ENCODE measurements at places on chromosomes 16 and 17.

DNA sequence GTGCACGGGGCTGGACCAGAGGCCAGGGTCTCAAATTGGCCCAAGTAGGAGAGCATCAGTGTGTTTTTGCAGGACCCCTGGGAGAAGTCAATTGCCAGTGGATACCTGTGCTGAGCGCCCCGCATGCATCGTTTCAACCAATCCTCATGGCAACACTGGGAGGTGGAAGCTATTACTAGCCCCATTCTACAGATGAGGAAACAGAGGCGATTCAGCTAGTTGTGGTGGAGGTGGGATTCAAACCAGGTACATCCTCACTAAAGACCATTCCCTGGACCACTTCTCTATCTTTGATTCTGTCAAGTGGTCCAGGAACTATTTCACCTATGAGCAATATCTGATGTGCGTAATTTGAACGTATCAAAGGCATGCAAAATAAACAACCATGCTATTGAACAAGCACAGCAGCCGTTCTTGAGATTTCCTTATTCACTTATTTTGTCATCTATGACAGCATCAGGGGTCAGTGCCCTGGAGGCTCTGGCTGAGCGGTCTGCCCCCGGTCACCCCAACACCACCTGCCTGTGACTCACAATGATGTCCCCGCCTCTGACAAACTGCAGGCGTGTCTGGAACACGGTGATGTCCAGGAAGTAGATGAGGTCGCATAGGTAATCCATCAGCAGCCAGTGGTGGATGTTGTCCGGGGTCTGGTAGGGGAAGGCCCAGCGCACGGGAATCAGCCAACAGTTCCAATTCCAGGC is 54.0 kb downstream of the CNGB1 start:
- DNase-seq, result no peak

DNA sequence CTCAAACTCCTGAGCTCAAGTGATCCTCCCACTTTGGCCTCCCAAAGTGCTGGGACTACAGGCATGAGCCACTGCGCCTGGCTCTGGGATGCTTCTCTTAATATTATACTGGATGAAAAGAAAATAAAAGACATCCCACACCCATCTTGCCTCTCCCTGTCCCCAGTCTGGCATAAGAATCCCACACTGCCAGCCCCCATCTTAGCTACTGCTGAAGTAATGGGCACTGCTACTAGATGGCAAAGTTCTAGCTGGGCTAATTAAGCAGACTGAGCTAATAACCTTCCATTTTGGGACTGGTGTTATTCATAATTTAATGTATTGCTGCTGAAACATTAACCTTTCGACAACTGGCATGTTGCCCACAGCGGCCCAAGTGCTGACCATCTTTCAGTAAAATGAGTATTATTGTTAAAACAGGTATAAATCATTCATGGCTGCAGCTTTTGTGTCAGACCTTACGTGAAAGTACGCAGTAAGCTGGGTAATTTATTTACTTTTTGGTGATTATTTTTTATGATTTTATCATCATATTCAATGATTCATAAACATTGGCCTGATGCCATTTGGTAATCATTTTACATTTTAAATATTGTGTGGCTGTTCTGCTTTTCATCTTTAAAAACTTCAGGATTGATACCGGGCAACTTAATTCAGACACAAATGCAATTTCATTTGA is 47.4 kb upstream of the ZFHX3 start:
- no peak for DNase-seq

GRCh38 chr17:12386225-12386624 is 279.5 kb upstream of the MYOCD start:
- DNase-seq, result no peak

DNA sequence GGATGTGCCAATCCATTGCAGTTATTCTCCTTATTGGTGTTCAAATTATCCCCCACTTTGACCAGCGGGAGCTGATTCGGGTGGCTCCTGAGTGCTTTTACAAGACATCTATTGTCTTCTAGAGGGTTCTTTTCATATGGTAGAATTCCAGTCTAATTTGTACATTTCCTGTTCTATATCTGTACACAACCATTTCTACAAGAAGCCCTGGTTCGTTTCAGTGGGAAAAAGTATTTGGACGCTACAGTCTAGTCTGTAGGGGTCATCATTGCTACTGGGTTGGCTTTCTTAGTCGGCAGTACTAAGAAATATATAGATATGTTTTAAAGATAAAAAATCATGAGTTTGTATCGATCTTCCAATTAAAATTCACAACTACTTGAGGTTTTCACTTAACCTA is 262.6 kb downstream of the MAP2K6 start:
- no peak for DNase-seq

DNA sequence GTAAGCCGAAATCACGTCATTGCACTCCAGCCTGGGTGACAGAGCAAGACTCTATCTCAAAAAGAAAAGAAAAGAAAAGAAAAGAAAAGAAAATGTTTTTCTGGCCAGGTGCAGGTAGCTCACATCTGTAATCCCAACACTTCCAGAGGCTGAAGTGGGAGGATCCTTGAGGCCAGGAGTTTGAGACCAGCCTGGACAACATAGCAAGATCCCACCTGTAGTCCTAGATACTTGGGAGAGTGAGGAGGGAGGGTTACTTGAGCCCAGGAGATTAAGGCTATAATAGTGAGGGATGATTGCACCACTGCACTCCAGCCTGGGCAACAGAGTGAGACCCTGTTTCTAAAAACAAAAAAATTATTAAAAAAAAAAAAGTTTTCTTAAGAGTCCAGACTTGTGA is 2.5 kb upstream of the ATP5MC1 start:
- no peak for DNase-seq

- DNase-seq, result no peak
Measured at GRCh38 chr16:57314161-57314785, 29.8 kb upstream of the PLLP start.

DNA sequence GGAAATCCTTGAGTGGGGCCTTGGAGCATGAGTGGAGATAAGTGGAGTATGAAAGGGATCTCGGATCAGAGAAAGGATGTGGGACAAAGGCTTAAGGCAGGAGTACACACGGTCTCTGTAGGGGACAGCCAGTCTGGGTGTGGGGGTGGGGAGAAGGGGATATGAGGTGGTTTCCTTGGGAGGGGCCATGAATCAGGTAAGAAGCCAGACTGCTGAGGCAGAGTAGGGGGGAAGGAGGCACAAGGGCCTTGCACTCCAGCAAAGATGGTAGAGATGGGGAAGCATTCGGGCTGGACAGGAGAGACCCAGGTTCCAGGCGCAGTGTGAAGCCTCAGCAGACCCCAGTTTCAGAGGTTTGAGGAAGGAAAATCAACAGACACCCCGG is 1.6 kb downstream of the HSD11B2 start:
- no peak for DNase-seq

DNA sequence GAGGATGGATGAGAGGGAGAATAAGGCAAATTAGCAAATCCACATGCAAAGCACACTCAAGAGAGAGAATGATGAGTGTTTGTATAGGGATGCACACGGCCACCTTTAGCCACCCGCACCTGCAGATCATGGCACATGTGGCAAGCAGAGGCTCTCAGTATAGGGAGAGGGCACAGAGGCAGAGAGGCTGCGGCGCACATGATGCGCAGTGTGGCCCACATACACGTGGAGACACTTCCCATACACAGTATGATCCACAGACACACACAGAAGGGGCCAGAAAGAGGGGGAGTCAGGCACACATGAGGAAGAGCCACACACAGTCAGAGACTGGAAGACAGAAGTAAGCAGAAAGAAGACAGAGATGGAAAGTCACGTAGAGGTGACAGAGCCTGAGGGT is 6.5 kb upstream of the CHD3 start:
- DNase-seq, result no peak

DNA sequence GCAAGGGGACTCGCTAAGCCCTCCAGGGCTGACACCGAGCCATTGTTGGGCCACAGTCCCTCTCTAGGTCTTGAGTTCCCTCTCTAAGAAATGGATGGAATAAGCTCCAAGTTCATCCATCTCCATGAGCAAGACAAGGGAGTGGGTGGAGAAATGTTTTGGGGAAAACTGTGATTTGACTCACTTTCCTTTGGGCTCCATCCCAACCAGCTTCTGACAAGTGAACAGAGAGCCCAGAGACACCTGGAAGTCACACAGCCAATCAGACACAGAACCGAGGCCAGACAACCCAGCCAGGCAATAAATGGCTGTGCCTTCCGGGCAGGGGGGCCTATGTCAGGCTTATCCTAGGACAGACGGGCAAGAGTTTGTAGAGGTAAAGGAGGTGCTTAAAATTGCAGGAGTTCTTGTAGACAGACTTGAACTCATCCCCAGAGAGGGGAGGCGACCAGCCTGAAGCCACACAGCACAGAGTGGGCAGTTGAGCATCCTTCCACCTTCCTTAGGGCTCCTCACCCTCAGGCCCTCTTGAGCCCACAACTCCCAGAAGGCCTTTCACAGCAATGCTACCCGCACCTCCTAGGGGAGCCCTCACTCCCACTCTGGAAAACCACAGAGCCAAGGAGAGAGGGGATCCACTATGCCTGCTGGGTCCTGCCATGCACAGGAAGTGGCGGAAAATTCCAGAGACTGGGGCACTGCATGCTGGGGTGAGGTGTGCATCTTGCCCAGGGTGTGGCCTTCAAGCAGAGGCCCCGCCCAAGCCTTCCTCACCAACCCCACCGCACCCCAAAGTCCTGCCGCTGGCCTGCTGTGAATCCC is 9.5 kb upstream of the FAM83G start:
- no peak for DNase-seq

DNA sequence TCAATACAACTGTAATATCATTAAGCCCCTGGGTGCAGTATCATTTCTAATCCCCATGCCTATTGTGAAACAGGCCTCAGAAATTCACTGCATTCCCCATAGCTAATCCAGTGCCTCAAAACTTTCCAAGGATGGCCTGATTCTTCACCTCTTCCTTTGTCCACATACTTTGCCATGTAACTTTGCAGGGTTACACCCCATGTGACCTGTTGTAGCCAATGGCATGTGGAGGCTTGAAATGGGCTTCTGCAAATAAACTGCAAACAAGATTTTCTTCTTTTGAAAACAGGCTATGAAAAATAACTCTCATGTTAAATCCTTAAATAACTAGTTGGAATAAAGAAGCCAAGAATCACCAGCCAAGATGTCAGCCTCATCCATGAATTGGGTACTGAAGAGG is 35.9 kb downstream of the ABCA10 start:
- DNase-seq, result no peak

DNA sequence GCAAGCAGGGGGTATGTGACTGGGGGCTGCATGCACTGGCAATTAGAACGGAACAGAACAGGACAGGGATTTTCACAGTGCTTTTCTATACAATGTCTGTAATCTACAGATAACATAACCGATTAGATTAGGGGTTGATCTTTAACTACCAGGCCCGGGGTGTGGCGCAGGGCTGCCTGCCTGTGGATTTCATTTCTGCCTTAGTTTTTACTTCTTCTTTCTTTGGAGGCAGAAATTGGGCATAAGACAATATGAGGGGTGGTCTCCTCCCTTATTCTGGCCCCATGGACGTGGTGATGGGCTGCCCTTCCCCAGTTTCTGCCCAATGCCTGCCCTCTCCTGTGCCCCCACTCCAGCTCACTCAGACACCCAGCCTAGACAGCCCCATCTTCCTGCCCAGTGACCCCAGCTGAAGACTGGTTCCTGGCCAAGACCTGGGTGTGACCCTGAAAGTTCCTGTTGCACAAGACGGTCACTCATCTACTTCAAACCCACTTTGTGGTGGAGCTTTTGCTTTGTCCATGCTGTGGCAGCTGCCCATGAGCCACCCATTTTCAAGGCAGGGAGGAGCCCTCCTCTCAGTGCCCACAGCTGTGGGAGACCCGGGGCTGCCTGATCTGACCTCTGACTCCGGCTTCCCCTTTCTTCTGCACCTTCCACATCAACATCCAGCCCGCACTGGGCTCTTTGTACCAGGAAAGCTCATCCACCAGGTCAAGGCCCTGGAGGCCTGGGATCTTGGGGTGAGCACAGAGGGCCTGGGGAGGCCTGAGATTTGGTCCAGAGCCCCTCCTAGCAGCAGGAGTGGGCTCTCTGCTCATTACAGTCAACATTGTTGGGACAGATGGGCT is 18.6 kb downstream of the ALOX12B start:
- DNase-seq, result no peak

- DNase-seq, result no peak
Measured at GRCh38 chr17:77214328-77214727, 73.6 kb downstream of the SEC14L1 start.

DNA sequence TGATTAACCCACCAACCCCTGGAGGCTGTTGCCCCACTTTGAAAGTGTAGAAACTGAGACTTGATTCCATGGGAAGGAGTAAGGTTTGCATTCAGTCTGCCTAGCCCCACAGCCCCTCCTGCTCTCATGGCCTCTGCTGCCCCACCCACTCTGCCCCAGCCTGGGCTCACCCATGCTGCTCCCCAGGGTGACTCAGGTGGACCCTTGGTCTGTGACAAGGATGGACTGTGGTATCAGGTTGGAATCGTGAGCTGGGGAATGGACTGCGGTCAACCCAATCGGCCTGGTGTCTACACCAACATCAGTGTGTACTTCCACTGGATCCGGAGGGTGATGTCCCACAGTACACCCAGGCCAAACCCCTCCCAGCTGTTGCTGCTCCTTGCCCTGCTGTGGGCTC is 6.5 kb downstream of the PRSS41 start:
- no peak for DNase-seq

DNA sequence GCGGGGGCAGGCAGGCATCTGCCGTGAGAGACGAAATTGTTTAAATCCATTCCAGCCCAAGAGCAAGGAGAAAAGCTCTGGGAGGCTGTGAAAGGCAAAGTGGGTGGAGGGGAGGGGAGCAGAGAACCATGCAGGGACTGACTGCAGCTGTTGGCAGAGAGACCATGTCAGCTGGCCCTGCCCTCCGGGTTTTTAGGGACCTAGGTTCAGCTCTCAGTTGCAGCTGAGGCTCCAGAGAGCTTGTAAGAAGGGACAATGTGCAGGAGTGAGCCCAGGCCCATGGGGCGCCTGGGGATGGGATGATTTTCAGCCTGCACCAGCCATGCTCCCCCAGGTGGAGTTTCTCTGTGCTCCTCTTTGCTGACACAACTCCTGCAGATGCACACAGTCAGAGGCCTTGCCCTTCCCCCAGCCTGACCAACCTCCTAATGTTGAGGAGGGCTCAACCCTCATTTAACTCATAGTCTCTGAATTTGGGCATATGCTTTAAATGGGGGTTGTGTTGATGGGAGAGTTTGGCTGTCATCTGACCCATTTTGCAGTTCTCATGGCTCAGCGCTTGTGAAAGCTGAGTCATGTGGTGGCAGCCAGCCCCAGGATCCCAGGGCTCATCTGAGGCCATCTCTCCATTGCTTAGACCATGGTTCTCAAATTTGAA is 70.9 kb downstream of the PLXDC1 start:
- no peak for DNase-seq

- no peak for DNase-seq
Measured at GRCh38 chr17:73192206-73192893, 505 bp upstream of the COG1 start.

GRCh38 chr16:72172105-72173034 is at the start of gene PMFBP1:
TSS of gene PMFBP1 (minus strand) at chr16:72172155. CDS start at chr16:72171208, 947 bp downstream.
- no peak for DNase-seq

DNA sequence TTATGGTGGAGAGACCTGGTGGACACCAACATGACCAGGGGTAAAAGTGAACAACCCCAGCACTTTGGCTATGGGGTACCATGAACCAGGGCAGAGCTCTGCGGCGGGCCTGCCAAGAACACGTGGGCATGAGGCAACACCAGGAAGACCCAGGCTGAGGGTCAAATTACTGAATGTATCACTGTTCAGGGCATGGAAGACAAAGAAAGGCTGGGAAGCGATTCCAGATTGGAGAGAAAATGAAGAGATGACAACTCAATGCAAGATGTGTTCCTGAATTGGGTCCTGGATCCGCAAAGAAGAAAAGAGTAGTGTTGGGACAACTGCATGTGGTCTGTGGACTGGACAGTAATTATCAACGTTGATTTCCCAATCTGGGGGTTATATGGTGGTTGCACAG is 19.8 kb downstream of the SPHK1 start:
- no peak for DNase-seq

- no peak for DNase-seq
Measured at GRCh38 chr16:69471121-69471520, 46.7 kb downstream of the CYB5B start.
